ENCODE measurements at places on chromosomes 7 and 10. TPM values are rescaled to one million over a fixed set of nuclear protein-coding genes. Genes with fewer than 3 reads are reported as not detected.

STAG3 gene
- 0.99 TPM for polyA plus RNA-seq

DNAJC1 gene
- polyA plus RNA-seq = 16.7 TPM

MET gene
- 2.7 TPM for polyA plus RNA-seq

TEX36 gene
- polyA plus RNA-seq = not detected

GJC3 gene
- polyA plus RNA-seq = 4.2 TPM

DNA sequence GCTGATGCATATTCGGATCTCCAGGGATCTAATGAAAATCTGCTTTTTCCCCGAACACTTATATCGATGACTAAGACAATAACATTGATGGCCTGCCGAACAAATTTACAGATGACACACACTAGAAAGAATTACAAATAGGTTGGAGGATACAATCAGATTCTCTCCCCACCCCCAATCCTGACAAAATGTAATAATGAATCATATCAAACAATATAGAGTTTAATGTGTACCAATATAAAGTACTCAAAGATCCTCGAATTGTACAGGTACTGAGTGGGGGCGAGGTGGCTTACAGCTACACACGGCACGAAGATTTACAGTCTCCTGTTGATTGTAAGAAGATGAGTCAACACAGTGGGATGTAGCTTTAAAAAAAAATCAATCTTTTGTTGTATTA lies 182.7 kb upstream of the MKLN1 start:
- H3K4me1 ChIP-seq = no peaks in the 10 kb centered on the region
- H3K27ac ChIP-seq = no peak overlapping the region
- no peak overlapping the region for H3K4me3 ChIP-seq
- H3K27me3 ChIP-seq = no peaks in the 10 kb centered on the region

- no peaks in the 10 kb centered on the region for H3K27me3 ChIP-seq
- H3K4me3 ChIP-seq = no peak overlapping the region
- no peak overlapping the region for H3K27ac ChIP-seq
- no peak for DNase-seq
- H3K4me1 ChIP-seq = no peaks in the 10 kb centered on the region
Measured at GRCh38 chr7:111113263-111114017, 22.5 kb downstream of the LRRN3 start.

DNA sequence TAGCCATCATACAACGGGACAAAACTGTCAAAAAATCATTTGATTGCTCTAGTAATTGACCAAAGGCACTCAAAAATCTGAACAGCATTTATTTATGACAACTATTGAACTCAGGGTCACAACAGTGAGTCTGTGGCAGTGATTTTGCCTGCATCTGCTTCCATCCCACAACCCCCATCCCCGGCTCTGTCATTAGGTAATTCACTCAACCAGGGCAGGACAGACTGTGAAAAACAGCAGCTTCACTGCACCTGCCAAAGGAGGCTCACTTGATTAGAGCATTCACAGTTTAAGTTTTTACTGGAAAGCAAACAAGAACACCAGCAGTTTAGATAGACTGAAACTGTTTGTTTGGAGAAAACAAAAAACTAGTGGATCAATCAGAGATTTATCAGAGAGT lies 22.2 kb downstream of the NRCAM start:
- DNase-seq = peak; percentile 20
- no peak overlapping the region for H3K27ac ChIP-seq
- H3K4me3 ChIP-seq = no peak overlapping the region
- no peaks in the 10 kb centered on the region for H3K27me3 ChIP-seq

DNA sequence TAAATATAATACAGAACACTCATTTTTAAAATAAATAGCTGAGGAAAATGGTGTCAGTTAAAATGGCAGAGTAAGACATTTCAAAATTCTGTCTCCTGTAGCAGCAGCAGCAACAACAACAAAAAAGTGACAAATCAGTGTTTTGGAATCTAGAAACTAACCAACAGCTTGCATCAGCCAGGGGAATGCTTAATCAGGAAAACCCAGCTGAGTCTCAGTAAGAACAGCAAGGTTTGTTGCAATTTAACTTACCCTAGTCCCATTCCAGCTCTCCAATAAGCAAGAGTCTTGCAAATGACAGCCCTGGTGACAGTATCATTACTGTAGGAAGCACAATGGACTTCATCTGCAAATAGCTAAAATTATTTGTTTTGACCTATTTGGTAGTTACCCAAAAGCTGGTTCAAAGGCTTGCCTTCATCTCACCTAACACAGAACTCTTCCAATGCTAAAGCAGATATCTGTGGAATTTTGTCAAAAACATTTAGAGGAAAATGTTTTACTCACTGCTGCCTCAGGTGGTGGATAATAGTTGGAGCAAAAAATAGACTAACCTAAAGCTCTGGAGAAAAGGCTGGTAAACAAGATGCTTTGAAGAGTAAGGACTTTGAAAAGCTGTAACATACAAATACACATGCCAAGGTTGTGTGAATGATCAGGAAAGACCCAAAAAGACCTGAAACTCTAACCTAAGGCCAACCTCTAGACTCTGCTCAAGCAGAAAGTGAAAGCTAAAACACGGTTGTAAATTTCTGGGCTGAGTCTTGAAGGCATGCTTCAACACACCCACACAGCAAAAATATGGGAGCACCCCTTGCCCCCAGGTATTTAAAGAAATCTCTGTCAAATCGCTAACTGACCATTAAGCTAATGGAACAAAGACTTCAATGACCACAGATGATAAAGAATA lies 9.9 kb upstream of the ARHGAP22 start:
- no peak overlapping the region for H3K27ac ChIP-seq
- H3K27me3 ChIP-seq = no peaks in the 10 kb centered on the region
- no peak overlapping the region for H3K4me3 ChIP-seq
- H3K36me3 ChIP-seq = no peaks in the 10 kb centered on the region
- DNase-seq = no peak

GRCh38 chr10:8767591-8767990 lies 713.1 kb downstream of the GATA3 start:
- no peak overlapping the region for H3K27ac ChIP-seq
- no peak for DNase-seq
- no peaks in the 10 kb centered on the region for H3K36me3 ChIP-seq
- no peaks in the 10 kb centered on the region for H3K4me1 ChIP-seq

DNA sequence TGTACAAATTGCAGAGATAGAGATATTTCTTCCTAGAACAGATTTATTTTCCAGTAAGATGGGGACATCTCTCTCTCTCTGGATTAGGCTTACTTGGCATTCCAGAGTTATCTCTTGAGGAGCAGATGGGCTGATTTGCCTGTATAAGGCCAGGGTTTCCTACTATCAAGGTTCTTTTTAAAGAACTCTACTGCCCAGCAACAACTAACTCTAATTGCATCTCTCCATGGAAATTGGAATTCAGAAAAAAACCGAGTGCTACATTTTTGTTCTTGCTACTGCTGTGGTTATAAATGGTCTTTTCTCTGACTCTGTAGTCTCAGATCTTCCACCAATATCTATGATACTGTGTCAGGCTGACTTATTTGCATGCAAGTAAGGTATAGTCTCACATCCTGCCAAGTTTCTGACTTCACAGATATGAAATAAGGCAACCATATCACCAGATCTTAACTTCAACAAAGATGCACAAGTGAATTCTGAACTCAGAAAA lies 161.1 kb downstream of the CRPPA start:
- H3K4me1 ChIP-seq = no peaks in the 10 kb centered on the region
- DNase-seq = no peak
- H3K36me3 ChIP-seq = no peaks in the 10 kb centered on the region
- H3K4me3 ChIP-seq = no peak overlapping the region
- no peak overlapping the region for H3K27ac ChIP-seq
